ENCODE measurements at places on chromosomes 3 and 15.

DNA sequence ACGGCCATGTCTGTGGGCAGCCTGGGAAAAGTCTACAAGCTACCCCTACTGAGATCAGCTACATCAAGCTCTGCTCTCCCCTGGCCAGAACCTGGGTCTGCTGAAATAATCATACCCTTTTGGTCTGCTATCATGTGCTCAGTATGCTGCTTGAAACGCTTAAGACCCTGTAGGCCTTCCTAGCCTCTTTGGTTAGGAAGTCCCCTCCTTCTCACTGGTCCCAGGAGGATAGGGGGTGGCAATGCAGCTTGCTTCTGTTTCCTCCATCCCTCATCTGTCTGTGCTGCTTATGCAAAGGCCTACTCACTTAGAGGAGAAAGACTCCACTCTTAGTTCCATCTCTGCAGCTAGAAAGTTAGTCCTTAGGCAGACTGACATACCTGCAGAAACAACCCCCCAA is 118.2 kb upstream of the RASGRP1 start:
- DNase-seq, result no peak

DNA sequence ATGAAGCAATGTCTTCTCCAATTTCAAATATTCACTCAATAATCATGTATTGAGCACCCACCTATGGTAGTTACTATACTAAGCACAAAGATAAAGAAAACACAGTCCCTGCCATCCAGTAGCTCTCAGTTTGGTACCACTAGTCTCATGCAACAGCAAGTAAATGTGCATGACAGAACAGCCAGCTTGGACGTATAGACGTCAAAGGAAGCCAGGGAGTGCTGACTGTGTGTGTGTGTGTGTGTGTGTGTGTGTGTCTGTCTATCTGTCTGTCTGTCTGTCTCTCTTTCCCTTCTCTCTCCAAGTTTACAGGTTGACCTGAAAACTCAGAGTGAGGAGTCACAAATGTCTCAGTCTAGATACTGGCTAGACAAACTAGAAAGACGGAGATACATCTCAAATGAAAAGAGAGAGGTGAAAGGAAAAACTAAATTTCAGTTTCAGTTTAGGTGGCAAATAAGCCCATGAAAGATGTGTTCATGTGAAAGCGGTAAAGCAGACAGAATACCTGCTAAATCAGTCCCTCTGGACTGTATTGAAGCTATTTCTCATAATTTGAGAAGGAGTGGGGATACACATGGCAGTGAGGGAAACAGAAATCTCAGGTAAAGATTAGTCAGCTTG is 141.1 kb upstream of the PTPRG start:
- no peak for DNase-seq

- no peak for DNase-seq
These were observed 4.0 kb upstream of the PTH1R start for GRCh38 chr3:46873521-46873920.

GRCh38 chr15:67242708-67243111 is 11.8 kb downstream of the AAGAB start:
- DNase-seq, result peak; percentile 26

DNA sequence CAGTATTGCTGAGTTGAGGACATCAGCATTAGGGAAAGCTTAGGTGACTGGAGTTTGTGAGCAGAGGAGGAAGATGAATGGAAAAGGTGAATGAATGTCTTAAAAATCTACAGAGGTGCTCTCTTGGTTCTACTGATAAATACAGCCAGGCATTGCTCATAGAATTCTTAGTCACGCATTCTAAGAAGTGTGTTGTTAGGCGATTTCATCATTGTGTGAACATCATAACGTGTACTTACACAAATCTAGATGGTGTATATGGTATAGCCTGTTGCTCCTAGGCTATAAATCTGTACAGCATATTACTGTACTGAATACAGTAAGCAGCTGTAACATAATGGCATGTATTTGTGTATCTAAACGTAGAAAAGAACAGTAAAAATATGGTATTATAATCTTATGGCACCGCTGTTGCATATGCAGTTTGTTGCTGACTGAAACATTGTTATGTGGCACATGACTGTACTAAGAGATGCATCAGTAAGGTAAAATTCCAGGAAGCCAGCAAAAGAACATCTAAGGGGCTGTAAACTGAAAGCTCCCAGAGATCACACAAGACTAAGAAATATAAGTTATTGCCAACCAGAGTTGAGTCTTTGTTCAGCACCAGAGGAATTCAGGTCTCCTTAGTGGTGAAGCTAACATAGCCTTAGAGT is 42.9 kb upstream of the ASB14 start:
- no peak for DNase-seq

DNA sequence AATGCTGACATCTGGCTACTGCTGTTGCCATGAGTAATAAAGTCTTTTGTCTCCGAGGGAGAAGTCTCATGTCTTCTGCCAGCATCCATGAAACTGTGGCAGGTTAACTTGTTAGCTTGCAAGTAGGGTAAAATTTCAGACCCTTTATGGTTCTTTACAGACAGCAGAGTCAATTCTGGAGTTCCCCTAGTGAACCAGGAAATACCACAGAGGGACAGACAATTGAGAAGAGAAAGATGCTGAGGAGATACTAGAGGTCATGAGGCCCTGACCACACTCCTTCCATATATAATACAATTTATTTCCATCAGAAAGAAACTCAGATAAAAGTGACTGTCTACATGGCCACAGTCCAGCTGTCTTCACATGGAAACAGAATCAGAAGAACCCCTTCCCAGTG is 38.1 kb downstream of the NMNAT3 start:
- DNase-seq, result no peak

DNA sequence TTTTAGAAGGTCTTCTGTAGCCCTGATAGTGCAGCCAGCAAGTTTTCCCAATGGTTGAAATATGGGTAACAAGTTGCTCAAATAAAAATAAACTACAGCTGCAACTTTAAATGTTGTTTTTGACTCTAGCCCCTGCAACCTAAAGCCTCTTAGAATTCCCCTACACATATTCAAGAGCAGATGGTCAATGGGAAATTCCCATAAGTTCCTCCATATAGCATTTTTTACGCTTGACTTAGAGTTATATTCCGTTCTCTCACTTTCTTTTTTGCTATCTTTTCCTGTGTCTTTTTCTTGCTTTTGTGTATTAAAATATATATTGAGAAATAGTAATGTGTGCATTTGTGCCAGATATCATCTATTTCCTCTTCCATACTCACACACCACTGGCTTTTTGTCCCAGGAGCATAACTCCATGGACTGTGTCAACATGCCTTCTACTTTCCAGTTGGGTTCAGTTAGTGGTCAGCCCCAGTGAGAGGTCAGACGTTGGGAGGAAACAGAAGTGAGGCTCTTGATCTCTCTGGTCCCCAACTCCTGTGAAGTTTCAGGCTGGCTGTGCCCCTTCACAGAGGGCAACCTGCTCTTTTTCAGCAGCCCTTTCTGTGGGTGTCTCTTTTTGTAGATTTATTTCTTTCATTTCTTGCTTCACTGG is 63.3 kb upstream of the TP63 start:
- DNase-seq, result no peak

DNA sequence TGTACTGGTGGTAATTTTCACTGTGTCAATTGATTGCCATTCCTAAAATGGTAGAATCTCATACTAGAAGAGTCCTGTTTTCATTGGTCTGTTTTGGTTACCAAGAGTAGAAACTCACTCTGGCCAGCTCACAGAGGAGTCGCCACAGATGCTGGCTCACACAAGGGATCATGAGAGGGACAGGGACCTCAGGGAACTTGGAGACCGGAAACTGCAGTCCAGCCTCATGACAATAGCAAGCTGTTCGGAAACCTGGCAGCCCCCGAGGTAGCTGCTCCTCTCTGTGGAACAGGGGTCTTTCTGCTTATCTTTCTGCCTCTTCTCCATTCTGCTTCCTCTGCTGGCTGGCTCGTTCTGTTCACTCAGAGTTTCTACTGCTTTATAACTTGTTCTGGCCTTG is 192.9 kb downstream of the PLCL2 start:
- DNase-seq, result no peak

- DNase-seq, result no peak
These were observed 28.0 kb upstream of the PIGZ start for GRCh38 chr3:196996454-196997265.

DNA sequence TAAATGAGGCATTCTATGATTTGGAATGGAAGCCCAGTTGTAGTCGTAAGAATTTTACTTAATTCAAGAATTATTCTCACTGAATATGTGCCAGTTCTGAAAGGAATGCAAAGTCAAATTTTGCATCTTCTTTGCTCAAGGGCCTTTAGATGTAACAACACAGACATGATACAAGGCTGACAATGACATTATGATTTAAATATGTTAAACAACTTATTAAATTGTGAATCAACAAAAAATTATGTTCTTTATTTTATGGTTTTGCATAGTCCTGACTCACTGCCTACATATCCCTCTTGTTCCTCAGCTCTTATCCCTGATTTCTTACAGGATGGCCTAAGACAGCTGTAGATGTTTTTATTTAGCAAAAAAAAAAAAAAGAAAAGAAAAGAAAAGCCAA is 170.9 kb upstream of the NR2E3 start:
- DNase-seq, result no peak

- DNase-seq, result no peak
These were observed 241.3 kb upstream of the LRTM1 start for GRCh38 chr3:55169161-55169560.

- DNase-seq, result no peak
These were observed 1.5 kb downstream of the CAMK1 start for GRCh38 chr3:9768141-9768775.

DNA sequence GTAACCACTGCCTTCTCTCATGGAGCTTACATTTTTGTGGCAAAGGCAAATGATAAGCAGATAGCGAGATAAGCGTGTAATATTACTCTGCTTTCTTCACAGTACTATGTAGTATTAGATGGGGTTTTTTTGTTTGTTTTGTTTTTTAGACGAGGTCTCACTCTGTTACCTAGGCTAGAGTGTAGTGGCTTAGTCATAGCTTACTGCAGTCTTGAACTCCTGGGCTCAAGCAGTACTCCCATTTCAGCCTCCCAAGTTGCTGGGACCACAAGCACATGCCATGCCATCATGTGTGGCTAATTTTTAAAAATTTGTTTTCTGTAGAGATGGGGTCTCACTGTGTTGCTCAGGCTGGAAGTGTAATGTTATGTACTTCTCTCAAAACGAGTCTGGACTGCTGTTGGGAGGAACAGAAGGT is 22.9 kb downstream of the MBNL1 start:
- DNase-seq, result no peak

GRCh38 chr3:184740509-184741258 is 28.8 kb upstream of the MAGEF1 start:
- peak; percentile 84 for DNase-seq

GRCh38 chr3:177150218-177150916 is 46.9 kb downstream of the TBL1XR1 start:
- DNase-seq, result no peak
